ENCODE measurements at places on chromosomes 5 and 9.

- DNase-seq = no peak
Observed at GRCh38 chr5:99605904-99606303, 677.1 kb upstream of the CHD1 start.

GRCh38 chr5:73596705-73597328 is 29.2 kb upstream of the ARHGEF28 start:
- DNase-seq = no peak

DNA sequence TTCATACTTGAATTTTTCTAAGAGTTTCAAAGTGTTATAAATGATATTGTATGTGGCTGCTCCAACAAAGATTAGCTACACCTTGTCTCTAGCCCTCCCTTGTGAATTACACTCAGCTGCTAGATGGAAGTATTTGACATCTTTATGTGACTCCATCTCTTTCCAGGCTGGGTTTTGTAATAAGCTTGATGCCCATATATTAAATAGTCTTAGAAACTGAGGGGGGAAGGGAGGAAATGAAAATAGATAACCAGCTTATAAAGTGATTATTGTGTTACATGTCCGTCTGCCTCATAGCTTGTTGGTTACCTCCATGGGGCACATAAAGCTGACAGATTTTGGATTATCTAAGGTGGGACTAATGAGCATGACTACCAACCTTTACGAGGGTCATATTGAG is 63.4 kb downstream of the CD180 start:
- no peak for DNase-seq

DNA sequence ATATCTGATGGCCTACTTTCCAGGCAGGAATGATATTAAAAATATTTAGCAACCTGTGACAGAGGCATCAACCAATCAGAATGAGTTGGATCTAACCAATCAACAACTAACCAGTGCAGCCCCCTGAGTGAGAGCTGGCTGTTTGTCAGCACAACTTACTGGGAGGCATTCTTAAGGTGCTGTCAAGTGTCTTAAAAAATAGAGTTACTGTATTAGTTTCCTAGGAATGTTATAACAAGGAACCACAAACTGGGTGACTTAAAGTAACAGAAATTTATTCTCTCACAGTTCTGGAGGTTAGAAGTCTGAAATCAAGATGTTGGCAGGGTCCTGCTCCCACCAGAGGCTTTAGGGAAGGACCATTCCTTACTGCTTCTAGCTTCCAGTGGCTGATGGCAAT is 85.2 kb downstream of the ATG10 start:
- DNase-seq = no peak

GRCh38 chr5:118593003-118593328 is 395.4 kb downstream of the DTWD2 start:
- no peak for DNase-seq

GRCh38 chr9:110047955-110048402 is 160.0 kb downstream of the C9orf152 start:
- no peak for DNase-seq

- DNase-seq = peak; percentile 26
Observed at GRCh38 chr5:120614531-120615180, 150.6 kb downstream of the PRR16 start.

DNA sequence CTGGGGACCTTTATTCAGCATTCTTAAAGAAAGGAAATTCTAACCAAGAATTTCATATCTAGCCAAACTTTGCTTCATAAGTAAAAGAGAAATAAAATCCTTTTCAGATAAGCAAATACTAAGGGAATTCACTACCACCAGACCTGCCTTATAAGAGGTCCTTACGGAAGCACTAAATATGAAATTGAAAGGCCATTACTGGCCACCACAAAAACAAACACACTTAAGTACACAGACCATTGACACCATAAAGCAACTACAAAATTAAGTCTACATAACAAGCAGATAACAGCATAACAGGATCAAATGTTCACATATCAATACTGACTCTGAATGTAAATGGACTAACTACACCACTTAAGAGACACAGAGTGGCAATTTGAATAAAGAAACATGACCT is 361.4 kb upstream of the POU5F2 start:
- DNase-seq = no peak

GRCh38 chr5:149389552-149390495 is 10.7 kb upstream of the IL17B start:
- DNase-seq = no peak

Measured in RCC 7860 (cell line).